Cortex of kidney (tissue), 1 donor: ENCODE measurements at places on chromosomes 5 and 9.

DNA sequence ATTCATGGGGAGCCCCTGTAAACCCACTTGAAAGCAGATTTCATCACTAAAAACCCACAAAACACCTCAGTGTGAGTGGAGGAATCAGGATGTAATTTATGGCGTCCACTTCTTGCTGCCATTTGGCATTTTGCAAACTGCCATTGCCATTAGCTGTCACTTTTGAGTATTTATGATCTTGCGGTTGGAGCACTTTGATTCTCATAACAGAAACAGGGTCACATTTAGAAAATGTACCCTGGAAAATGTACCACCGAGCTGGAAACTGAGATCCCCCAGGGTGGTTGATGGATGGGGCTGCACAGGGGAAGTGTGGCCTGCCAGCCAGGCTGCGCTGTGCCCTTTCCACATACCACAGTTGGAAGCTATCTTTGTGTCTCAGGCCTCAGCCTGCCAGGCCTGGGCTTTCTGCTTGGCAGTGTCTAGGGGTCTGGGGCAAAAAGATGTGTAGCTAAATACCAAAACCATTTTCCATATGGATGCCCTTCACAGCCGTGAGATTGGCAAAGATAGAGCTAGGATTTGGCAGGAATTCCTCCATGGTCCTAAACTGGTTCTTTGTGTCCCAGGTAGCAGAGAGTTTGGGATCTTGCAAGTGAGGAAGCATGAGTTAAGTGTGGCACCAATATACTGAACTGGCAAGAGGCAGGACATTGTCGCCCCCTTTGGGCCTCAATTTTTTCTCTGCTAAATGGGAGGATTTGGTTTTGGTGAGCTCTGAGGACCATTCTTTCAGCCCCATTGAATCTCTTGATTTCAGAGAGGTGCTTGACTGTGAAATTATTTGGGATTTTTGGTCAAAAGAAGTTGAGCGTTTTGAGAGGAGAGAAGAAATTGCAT, 46.2 kb downstream of the GALNT10 start:
- DNase-seq: no peak

DNA sequence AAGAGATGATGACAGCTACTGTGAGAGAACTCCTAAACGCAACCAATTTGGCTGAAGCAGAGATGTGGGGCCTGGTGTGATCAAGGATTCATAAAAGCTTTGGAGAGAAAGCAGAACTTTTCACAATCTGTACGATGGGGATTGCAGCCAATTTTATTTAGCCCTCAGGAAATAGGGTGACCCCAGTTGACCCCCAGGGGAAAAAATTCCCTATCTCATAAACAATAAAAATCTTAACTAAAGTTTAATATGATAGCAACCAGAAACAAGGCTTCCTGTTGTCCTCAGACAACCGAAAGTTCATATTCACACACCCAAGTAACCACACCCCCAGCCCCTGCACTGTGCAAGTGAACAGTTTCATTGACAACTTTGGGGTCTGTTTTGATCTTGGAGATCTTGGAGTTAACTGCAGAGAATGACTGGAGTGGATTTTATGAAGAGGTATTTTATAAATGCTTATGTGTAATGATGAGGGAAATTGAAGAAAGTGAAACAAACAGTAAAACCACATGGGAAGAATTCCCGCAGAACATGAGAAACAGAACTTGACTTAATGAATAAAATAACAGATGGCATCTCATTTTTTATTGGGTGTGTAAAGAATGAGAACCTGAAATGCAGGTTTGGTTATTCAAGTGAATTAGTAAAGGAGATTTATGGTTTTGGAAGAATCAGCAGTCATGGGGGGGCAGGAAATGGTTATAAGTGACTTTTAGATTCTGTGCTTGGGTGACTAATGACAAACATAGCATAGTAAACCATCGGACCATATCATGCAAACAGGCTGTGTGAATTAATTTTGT, 94.5 kb downstream of the PDE4D start:
- DNase-seq: no peak

DNA sequence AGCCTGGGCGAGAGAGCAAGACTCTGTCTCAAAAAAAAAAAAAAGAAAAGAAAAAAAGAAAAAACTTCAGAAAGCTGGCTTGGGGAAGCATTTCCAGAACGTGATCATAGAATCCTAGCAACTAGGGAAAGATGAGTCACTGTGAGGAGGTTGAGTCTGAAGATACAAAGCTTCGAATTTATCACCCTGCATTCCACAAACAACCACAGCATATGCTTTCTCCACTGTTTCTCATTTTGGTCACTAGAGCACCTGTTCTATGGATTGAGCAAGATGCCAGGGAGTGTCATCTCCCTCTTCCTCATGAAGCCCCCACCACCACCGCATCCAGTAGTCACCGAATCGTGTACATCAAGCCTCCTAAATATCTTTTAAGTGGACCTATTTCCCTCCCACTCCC, 37.9 kb downstream of the SEMA5A start:
- no peak for DNase-seq

GRCh38 chr9:8052991-8053390, 253.4 kb upstream of the DMAC1 start:
- no peak for DNase-seq

DNA sequence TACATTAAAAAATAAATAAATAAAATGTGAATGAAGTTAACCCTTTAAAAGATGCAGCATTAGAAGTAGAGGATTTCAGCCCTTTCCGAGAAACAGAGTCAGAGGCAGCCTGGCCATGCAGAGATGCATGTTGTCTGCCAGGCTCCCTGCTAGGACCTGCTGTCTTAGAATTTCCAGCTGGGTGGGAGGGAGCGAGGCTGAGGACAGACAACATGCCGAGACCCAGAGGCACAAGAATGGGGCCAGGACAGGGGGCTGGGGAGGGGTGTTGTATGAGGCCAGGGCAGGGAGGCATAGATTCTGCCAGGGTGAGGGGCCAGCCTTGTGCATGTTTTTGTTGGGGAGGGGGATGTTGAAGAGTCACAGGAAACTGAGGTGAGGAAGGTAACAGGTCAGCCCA, 68.6 kb upstream of the NEURL1B start:
- DNase-seq: no peak

GRCh38 chr9:99356512-99356971, 134.5 kb downstream of the SEC61B start:
- no peak for DNase-seq

GRCh38 chr9:3951161-3951665, 348.7 kb downstream of the GLIS3 start:
- DNase-seq: no peak

GRCh38 chr9:7394002-7394774, 405.4 kb downstream of the DMAC1 start:
- DNase-seq: no peak

GRCh38 chr5:127899214-127899610, 184.4 kb upstream of the SLC12A2 start:
- no peak for DNase-seq

- DNase-seq: no peak
Observed at GRCh38 chr5:150485693-150486401, 22.1 kb upstream of the NDST1 start.

GRCh38 chr5:131413605-131414559, 150.0 kb downstream of the CDC42SE2 start:
- DNase-seq: no peak

DNA sequence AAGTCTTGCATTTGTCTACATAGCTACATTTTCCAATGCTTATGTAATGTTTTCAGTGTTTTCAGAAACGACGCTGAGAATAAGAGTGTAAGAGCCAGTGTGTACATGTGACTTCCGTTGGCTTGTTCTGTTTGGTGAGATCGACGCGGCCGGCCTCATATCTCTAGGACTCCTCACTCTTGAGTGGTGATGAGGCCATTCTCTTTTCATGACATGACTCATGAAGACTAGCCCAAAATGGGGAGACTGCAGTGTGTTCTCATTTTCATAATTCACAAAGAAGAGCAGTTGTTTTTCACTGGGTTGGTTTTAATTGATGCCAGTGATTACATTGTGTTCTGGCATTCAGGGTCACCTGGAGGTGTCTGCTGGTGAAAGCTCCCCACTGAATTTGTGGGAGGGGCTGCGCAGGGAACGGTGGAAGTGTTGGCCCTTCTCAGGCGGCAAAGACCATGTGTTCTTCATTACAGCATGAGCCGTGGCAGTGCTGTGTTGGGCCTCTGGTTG, 131.5 kb upstream of the OTULINL start:
- no peak for DNase-seq

- no peak for DNase-seq
Observed at GRCh38 chr5:73987915-73988314, 361.9 kb downstream of the ARHGEF28 start.

- DNase-seq: no peak
Observed at GRCh38 chr5:167389537-167389936, 901.9 kb upstream of the WWC1 start.

DNA sequence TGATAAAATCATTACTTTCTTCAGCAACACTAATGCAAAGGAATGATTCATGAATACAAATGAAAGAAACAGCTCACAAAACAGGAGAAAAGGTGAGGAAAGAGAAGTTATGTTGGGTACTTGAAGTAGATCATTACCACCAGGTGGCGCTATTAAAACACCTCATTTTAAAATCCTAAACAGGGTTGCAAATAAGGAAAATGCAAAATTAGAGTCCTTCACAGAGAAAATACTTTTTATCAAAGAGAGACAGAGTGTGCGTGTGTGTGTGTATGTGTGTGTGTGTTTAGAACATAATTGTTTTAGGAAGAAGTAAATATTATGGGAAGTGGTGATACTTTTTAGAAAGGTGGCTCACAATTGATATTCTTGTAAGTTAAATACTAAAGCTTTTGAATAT, 49.5 kb upstream of the CD180 start:
- no peak for DNase-seq

- no peak for DNase-seq
Observed at GRCh38 chr9:133184971-133185370, 21.3 kb upstream of the GBGT1 start.

DNA sequence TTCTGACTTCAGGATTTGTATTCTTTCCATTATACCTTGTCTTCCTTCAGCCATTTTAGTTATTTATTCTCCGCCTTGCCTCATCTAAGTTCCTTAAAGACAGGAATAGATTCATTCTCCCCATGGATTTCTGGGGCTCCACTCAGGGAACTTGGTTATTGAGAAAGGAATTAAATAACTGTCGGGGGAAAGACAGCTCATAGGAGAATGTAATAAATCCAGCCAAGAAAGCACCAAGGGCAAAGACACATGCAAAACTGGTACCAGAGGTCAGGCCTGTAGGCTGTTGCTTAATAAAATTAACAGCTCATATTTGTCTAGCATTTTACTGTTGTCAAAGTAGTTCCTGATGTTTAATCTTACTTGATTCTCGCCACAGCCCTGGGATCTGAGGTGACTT, 357.2 kb downstream of the TMEM38B start:
- no peak for DNase-seq

- DNase-seq: no peak
Observed at GRCh38 chr9:135302329-135303279, 177.0 kb upstream of the PPP1R26 start.

- no peak for DNase-seq
Observed at GRCh38 chr5:140000332-140000731, 42.8 kb downstream of the NRG2 start.

DNA sequence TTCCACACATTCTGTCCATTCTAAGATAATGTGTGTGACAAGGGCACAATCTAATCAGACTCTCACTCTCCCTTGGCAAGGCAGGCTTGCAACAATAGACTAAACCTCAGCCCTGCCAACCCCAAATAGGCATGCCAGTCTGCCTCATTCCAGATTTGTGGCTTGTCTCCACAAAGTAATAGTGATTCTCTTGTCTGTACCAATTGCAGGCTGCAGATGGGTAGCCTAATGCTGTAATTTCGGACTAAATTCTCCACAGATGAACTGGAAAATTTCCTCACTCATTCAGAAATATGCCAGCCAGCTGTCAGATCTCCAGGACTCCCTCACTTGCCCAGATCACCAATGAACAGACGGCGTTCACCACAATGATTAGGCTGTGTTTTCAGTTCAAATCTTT, 413.6 kb downstream of the ELAVL2 start:
- no peak for DNase-seq

- DNase-seq: no peak
Observed at GRCh38 chr9:106929471-106930177, 66.7 kb downstream of the ZNF462 start.

DNA sequence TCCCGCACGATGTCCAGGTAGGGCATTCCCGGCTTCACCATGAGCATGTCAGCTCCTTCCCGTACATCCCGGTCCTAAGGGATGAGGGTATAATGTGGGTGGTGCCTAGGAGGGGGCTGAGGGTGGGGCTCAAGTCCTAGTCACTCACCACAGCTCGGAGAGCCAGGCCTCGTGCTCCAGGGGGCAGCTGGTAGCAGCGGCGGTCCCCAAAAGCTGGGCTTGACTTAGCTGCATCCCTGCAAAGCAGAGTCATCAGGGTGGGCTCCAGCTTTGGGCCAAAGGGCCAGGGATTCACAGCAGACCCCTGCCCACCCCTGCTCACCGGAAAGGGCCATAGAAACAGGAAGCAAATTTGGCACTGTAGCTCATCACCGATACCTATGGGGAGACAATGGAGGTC, 11.6 kb downstream of the ALAD start:
- no peak for DNase-seq

DNA sequence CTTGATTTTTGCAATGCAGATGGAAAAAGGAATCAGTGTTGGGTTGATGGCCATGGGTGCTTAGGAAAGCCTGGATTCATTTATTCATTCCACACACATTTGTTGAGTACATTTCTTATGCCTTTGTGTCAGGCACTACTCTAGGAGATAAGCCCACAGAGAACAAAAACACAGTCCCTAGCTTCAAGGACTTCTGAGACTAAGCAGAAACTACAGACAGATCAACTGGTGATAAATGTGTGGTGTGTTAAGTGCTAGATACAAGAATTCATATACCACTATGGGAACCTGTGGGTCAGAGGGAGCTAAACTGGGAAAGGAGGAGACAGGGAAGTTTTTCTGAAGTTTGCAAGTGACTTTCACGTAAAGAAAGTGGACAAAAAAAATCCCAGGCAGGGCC, 119.9 kb downstream of the CEMIP2 start:
- no peak for DNase-seq

GRCh38 chr9:118651511-118651910, 717.7 kb downstream of the BRINP1 start:
- DNase-seq: no peak

DNA sequence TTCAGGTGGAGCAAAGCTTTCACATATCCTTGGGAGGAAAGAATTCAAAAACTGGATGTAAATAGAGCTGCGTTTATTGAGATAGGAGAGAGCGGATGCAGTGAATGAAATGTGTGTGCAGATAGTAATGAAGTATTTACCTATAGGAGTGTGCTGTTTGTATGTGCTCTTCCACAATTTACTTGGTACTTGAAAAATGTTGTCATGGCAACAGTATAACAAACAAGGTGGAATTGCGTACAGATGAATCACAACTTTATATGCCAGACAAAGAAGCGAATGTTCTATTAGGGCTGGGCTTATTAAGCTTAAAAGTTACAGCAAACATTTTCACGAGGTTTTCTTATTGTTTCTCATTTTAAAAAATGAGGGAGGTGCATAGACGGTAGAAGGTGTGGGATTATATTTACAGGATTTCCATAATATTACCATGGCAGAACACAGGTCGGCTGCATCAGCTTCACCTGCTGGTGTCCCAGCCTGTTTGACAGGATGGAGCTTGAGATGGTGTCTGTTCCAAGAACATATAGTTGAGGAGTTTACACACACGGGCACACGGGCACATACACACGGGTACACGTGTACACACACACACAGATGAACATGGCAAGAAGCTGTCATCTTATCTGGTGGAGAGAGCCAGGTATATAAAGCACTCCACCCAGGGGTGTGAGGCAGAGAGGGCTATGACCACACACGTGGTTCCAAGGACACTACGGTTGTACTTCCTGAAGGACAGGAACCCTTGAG, 155.7 kb downstream of the RMI1 start:
- DNase-seq: no peak

GRCh38 chr5:91419571-91420537, 36.7 kb upstream of the ARRDC3 start:
- no peak for DNase-seq
